ENCODE measurements at places on chromosomes 1 and 21. TPM values are rescaled to one million over a fixed set of nuclear protein-coding genes. Genes with fewer than 3 reads are reported as not detected.

Gene ALDH4A1
- total RNA-seq, result 3.9 TPM

Gene TMEM125
- not detected for total RNA-seq

Gene TAGLN2
- 371 TPM for total RNA-seq

Gene WLS
- total RNA-seq, result not detected

Gene OR6N1
- total RNA-seq, result not detected

Gene PPM1J
- not detected for total RNA-seq

Gene CLCNKB
- not detected for total RNA-seq

Gene SH2D1B
- total RNA-seq, result not detected

Gene PRKAA2
- not detected for total RNA-seq

Gene AADACL4
- total RNA-seq, result not detected

Gene VAV3
- total RNA-seq, result 2.7 TPM

Gene LYPLA2
- 71.0 TPM for total RNA-seq

Gene DHX9
- total RNA-seq, result 174 TPM

Gene OR2M4
- total RNA-seq, result not detected

Gene CELSR2
- 5.0 TPM for total RNA-seq

Gene JMJD4
- 18.2 TPM for total RNA-seq

Gene RBM11
- total RNA-seq, result 0.55 TPM

Gene SERINC2
- total RNA-seq, result not detected

Gene CRYZ
- total RNA-seq, result 14.7 TPM

Gene F13B
- total RNA-seq, result not detected

Gene GBP4
- 81.1 TPM for total RNA-seq

Gene UBE2U
- total RNA-seq, result not detected

Gene SRGAP2C
- total RNA-seq, result 24.6 TPM

Gene NBPF4
- total RNA-seq, result not detected

Gene KRTAP19-3
- not detected for total RNA-seq

Gene TIE1
- total RNA-seq, result not detected

Gene TRPM2
- 37.7 TPM for total RNA-seq

Gene ZSWIM5
- 0.35 TPM for total RNA-seq

Gene ZYG11A
- total RNA-seq, result 0.05 TPM

Gene ITLN2
- not detected for total RNA-seq

Gene FMOD
- total RNA-seq, result 0.40 TPM

Gene RPL5
- total RNA-seq, result 1,197 TPM

Gene IKBKE
- total RNA-seq, result 95.2 TPM

Gene LCK
- total RNA-seq, result 449 TPM

Gene MAP3K7CL
- total RNA-seq, result 6.9 TPM

Gene RGS8
- total RNA-seq, result not detected

Gene PIGR
- total RNA-seq, result not detected

Gene LEFTY2
- total RNA-seq, result not detected

Gene RNU1-2
- total RNA-seq, result 2,872 TPM

Gene SPATA45
- total RNA-seq, result not detected

Gene OR2T33
- not detected for total RNA-seq

Gene TFF3
- total RNA-seq, result not detected

Gene GPR157
- total RNA-seq, result 4.3 TPM

Gene CR1
- total RNA-seq, result 0.26 TPM
